ENCODE measurements at places on chromosomes 5 and 9.

DNA sequence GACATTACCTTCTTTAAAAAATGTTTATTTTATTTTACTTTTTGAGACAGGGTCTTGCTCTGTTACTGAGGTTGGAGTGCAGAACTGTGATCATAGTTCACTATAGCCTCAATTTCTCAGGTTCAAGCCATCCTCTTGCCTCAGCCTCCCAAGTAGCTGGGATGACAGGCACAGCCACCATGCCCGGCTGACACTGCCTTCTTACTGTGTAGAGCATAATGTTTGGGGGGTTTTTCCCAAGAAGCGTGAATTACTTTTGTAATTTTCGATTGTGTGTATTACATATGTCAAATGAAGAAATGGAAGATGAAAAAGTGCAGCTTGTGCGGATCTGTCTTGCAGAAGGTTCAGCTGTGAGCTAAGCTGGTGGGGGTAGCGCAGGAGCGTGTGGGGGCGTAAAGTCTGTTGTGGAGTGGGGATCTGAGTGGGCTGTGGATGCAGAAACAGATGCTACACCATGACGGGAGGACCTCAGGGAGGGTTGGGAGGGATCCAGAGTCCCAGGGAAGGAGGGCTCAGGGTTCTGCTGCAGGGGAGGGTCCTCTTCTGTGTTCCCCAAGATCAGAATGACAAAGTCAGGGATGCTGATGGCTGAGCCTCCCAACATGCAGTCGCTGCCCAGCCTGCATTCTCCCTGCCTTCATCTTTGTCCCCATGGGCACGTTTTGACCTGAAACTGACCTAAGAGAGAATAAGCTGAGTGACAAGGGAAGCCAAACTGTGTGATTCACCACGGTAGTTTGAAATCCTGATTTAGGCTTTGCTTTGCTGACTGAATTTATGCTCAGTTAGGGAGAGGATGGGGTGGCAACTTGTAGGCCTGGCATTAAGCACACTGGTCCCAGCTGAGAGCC, 6.8 kb upstream of the ANKRD33B start:
- H3K27me3 ChIP-seq: peaks cover 29% of the 10 kb centered on the region
- no peak for DNase-seq
- H3K27ac ChIP-seq: no peak overlapping the region
- H3K4me3 ChIP-seq: no peak overlapping the region
- H3K4me1 ChIP-seq: peaks cover 6% of the 10 kb centered on the region

GRCh38 chr5:77077829-77078176, 9.3 kb downstream of the ZBED3 start:
- no peaks in the 10 kb centered on the region for H3K36me3 ChIP-seq
- H3K4me3 ChIP-seq: peak overlapping the region; percentile 65
- H3K27me3 ChIP-seq: 0 out of 2 replicates have a peak, but pooled peaks cover 8% of the 10 kb centered on the region
- H3K27ac ChIP-seq: no peak overlapping the region
- no peak for DNase-seq

DNA sequence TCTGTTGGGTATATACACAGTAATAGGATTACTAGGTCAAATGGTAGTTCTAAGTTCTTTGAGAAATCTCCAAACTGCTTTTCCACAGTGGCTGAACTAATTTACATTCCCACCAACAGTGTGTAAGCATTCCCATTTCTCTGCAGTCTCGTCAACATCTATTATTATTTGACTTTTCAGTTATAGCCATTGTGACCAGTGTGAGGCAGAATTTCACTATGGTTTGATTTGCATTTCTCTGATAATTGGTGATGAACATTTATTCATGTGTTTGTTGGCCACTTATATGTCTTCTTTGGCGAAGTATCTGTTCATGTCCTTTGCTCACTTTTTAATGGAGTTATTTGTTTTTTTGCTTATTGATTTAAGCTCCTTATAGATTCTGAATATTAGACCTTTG, 596.2 kb upstream of the DAB2 start:
- DNase-seq: no peak
- 0 out of 2 replicates have a peak, but pooled peaks cover 5% of the 10 kb centered on the region for H3K36me3 ChIP-seq
- H3K27ac ChIP-seq: no peak overlapping the region
- no peaks in the 10 kb centered on the region for H3K27me3 ChIP-seq

DNA sequence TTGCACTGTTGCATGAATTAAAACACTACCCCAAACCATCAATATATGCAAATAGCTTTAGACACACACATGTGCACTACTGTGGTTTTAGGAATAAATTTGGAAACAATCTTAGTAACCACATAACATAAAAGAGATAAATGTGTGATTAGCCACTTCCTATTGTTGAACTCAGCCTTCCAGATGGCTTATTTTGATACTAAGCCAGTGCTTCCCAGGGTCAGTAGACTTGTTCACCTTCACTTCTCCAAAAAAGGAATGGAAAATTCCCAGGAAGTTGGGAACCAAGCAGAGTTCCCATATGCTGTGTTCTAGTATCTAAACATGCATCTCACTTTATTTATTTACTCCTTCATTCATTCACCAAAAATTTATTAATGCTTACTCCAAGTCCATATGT, 47.8 kb downstream of the SVEP1 start:
- no peaks in the 10 kb centered on the region for H3K27me3 ChIP-seq
- H3K4me1 ChIP-seq: no peaks in the 10 kb centered on the region
- H3K4me3 ChIP-seq: no peak overlapping the region
- DNase-seq: no peak
- no peak overlapping the region for H3K27ac ChIP-seq

DNA sequence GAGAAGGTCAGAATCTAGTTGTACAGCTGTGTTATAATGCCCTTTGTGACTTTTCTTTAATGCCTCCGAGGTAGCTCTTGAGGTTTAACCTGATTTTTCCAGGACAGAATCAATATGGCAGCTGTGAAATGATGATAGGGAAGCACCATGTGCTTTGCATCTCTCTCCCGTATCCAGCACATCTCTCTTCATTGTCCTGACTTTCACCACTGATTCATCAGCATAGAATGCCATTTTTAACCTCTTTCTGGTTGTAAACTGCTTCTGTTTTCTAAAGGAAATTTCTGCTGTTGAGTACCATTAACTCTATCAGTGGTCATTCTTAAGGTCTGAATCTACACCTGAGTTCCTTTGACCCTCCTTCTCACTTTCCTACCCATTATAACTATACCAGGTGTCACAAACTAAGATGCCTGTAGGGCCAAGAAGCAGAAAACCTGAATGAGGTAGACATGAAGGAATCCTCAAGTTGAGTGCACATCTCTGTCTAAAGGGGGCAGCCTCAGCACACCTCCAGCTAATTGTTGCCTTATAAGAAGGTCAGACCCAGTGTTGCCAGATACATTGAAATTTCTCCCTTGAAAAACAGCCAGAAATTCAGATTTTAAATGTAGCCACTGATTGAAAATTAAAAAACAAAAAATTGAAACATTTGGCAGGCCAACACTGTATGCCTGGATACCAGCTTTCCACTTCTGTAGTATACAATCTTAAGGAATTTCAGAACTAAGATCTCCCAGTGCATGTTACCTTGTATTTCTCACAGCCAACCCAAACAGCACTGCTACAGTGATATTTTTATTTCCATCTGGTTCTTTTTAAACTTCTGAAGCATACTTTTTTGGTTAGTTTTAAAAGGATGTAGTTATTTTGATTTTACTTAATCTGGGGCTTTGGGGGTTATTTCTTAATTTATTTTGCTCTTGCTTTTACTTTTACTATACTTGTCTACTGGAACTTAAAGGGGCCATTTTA, 35.8 kb upstream of the TLX3 start:
- H3K27me3 ChIP-seq: no peaks in the 10 kb centered on the region
- H3K4me3 ChIP-seq: no peak overlapping the region
- peaks cover 11% of the 10 kb centered on the region for H3K4me1 ChIP-seq
- no peaks in the 10 kb centered on the region for H3K36me3 ChIP-seq

- H3K36me3 ChIP-seq: no peaks in the 10 kb centered on the region
- DNase-seq: peak; percentile 86
- H3K4me1 ChIP-seq: peaks cover 4% of the 10 kb centered on the region
- no peaks in the 10 kb centered on the region for H3K27me3 ChIP-seq
Measured at GRCh38 chr5:129771058-129771838, 23.4 kb downstream of the MINAR2 start.
